ENCODE measurements at places on chromosomes 16 and 17. TPM values are rescaled to one million over a fixed set of nuclear protein-coding genes. Genes with fewer than 3 reads are reported as not detected.

Gene GUCY2D
- total RNA-seq, result not detected

Gene ALOX15
- total RNA-seq, result 0.28 TPM

Gene CCDC78
- 5.9 TPM for total RNA-seq

Gene LSM12
- total RNA-seq, result 50.7 TPM

Gene MYH13
- total RNA-seq, result not detected

Gene C17orf50
- 0.42 TPM for total RNA-seq

Gene TBC1D28
- not detected for total RNA-seq

Gene CHST6
- 0.07 TPM for total RNA-seq

Gene ZSCAN10
- total RNA-seq, result not detected

Gene MLYCD
- total RNA-seq, result 1.2 TPM

Gene SPPL2C
- not detected for total RNA-seq

Gene ARHGAP23
- total RNA-seq, result 48.7 TPM

Gene C16orf96
- total RNA-seq, result not detected

Gene TEKT1
- total RNA-seq, result not detected

Gene LLGL2
- 26.3 TPM for total RNA-seq

Gene ABCA10
- 0.31 TPM for total RNA-seq

Gene CX3CL1
- 0.15 TPM for total RNA-seq

Gene KRTAP2-2
- not detected for total RNA-seq

Gene CES4A
- 1.6 TPM for total RNA-seq

Gene CRYBA1
- total RNA-seq, result not detected

Gene CCR7
- 0.85 TPM for total RNA-seq

Gene AOC3
- total RNA-seq, result 0.97 TPM

Gene CISD3
- 86.3 TPM for total RNA-seq

Gene FBXO39
- total RNA-seq, result not detected

Gene SLC47A1
- 23.8 TPM for total RNA-seq

Gene CETP
- not detected for total RNA-seq

Gene EPX
- not detected for total RNA-seq

Gene SHBG
- total RNA-seq, result 0.69 TPM

Gene SLC16A6
- 0.55 TPM for total RNA-seq

Gene CD19
- not detected for total RNA-seq

Gene TRAP1
- total RNA-seq, result 133 TPM

Gene CIBAR2
- not detected for total RNA-seq

Gene TP53TG3F
- not detected for total RNA-seq

Gene OR2C1
- total RNA-seq, result not detected

Gene HASPIN
- total RNA-seq, result 14.0 TPM
